Right hindlimb (tissue), 1 donor: ENCODE measurements at places on chromosomes 11 and 22.

DNA sequence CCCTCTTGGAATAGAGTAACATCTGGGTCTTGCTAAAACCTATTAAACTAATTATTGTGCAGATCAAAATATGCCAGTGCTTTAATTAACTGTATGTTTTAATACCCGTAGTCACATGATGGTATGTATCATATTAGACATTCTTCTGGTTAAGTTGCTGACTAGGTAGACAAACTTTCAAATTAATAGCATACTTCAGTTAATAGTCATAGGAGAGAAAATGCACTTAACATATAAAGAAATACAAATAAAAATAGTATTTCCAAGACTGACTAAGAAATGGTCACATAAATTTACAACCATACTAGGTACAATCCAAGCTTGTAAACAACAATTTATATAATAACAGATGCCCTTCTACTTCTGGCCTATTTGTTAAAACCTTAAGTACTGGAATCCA lies 7.6 kb upstream of the EXPH5 start:
- no peak for DNase-seq

DNA sequence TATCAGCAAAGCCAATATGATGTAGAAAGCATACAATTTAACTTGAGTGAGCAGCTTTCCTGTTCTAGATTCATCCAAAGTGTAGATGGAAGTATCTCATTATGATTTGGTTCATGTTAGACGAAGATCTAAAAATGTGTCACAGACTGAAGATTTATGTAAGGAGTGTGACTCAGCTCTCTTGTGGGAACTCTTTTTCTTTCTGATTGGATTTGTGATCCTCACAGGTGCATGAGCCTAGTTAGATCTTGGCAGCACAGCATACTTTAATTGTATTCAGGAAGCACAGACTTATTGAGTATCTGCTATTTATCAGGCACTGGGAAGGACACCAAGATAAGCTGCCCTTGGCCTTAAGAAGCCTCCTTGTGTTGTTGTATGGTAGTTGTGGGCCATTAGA lies 147.1 kb downstream of the C11orf91 start:
- DNase-seq = no peak

- DNase-seq = no peak
Measured at GRCh38 chr22:22216450-22216959, 28.1 kb upstream of the VPREB1 start.

GRCh38 chr11:134751031-134751585 lies 339.1 kb upstream of the B3GAT1 start:
- no peak for DNase-seq

DNA sequence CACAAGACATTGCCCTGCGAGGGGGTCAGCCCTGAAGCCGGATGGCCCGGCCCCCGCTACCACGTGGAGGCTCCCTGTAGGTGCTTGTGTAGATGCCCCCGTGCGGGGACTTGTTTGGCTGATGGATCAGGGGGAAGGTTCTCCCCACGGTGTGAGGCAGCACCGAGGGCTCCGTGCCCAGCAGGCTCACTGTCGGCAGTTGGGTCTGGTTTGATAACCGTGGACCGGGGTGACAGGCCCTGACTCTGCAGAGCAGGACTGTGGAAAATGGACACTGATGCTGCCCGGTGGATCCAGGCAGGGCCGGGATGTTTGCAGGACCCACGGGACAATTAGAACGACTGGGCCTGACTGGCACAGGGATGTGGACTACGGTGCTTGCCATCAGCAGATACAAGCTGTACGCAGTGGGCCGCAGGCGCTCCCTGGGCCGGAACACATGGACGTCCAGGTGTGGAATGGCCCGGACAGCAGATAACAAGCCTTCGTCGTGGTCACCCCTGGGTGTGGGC lies 19.0 kb downstream of the KCNQ1 start:
- DNase-seq = no peak

DNA sequence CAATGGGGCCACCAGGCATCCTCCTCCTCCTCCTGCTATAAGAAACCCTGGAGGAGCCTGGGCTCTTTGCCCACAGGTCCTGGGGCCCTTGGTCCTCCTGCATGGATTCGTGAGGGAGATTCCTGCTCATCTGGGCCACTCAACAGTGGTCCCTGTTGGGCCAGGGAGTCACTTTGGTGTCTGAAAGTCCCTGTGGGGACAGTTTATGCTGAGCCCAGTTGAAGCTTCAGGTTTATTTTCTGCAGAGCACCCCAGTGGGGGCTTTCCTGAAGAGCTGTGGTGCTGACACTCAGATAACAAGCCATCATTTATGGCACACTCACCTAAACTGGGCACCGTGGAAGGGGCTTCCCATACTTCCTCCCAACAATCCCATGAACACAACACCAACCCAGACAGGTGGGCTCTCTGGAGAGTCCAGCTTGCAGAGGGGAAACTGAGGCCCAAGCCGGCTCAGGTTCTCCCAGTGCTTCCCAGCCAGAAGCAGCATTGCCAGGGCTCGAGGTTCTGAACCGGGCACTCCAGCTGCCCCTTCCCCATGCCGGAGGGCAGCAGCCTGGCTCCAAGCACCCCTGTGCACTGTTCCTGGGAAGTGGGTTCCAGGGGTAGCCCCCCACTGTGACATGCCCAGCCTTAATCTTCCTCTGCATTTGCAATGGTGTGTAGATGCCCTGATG lies 91.3 kb downstream of the MYEOV start:
- no peak for DNase-seq

GRCh38 chr11:10017911-10018310 lies 276.1 kb downstream of the SBF2 start:
- DNase-seq = no peak

GRCh38 chr11:130411223-130411622 lies 17.2 kb downstream of the ADAMTS8 start:
- no peak for DNase-seq

DNA sequence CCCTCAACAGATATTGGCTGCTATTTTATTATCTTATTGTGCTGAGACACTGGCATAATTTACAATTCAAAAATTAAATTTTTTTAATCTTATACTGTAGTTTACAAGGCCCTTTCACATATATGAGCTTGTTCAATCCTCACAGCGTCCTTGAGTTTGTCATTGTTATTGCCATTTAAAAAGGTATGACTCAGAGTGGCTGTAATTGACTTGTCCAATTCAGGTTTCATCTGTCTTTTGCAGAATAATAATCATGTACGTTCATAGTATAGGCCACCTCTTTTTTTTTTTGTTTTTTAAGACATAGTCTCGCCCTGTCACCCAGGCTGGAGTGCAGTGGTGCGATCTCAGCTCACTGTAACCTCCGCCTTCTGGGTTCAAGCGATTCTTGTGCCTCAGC lies 11.5 kb downstream of the PTPRJ start:
- no peak for DNase-seq

GRCh38 chr11:58845386-58845785 lies 882 bp upstream of the GLYATL2 start:
- no peak for DNase-seq

DNA sequence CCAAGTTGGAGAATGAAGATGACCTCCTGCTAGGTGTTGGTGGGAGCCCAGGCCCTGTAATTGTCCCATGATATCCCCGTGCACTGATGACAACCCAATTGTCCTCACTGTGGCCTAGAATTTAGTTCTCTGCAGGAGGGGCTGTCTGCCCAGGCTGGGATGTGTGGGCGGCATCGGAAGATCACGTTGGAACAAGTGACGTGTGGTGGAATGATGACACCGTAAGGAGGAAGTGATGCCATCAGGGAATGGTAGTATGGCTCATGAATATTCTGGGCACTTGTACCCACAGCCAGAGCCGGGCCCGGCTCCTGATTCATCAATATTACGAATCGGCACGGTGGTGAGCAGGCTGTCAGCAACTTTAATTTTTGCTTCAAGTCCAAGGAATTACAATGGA lies 111.6 kb downstream of the MIAT start:
- DNase-seq = no peak

DNA sequence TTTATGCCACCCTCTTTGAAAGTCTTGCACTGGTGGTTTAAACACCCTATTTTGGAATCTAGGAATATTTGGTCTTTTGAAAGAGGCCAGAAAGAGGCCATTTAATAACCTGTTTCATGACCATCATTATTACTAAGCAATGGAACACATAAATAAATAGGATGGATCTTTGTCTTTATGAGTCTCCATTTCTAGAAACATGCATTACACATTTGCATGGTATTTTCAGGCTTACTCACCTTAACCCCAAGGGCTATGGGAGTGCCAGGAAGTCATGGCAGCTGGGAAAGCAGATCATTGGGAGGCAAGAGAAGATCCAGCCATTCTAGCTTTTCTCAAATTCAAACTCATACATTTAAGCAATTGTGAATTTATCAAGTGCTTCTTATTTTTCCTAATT lies 185.8 kb upstream of the POU2AF2 start:
- DNase-seq = no peak

DNA sequence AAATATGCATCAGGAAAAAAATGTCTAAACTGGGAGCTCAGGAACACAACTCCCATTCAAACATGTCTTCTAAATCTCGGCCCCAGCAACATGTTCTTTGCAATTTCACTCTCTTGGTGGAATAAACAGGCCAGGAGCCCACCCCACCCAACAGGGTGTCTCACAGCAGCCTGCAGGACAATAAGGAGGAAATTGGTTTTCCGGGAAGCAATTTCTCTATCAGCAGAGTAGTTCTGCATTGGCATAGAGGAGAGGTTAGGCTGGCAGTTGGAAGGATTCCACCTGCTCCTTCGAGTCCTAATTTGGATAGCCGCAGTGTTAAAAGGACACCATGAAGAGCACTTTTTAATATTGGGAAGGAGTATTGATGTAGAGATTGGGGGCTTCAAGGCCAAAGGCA lies 55.9 kb upstream of the BARX2 start:
- DNase-seq = no peak

- DNase-seq = no peak
Measured at GRCh38 chr22:40345815-40346184, 500 bp upstream of the ADSL start.
